ENCODE measurements at places on chromosomes 4 and X.
A peak's percentile ranks its signal among the peaks of the same experiment; 100 is the strongest.

GRCh38 chr4:75036046-75036830 lies 103.3 kb downstream of the PARM1 start:
- H3K27me3 ChIP-seq: no peaks in the 10 kb centered on the region
- peaks cover 5% of the 10 kb centered on the region for H3K36me3 ChIP-seq
- DNase-seq: no peak
- no peak overlapping the region for H3K27ac ChIP-seq

DNA sequence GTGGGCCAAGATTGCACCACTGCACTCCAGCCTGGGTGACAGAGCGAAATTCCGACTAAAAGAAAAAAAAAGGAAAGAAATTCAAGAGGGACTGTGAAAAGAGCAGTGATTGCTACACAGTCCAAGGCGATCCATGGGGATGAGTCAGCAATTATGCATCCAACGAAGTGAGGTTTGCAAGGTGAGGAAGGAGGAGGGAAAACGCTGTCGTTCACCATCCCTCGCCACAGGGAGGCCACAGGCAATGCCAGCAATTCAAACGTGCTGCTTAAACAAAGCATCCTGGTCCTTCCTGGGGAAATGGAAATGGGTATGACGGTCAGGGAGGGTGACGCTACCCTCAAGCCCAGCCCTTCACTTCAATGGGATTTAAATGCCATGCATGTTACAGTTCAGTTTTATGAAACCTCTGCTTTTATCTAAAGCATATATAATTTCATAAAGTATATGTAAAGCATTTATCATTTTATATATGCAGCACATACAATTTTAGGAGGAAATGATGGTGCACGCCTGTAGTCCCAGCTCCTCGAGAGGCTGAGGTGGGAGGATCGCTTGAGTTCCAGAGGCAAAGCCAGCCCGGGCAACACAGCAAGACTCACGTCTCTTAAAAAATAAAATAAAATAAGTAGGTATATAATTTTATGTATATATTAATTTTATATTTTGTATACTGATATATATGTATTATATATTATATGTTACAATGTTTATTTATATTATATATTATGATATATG lies 108.7 kb downstream of the DHRSX start:
- DNase-seq: no peak
- H3K4me1 ChIP-seq: peaks cover 4% of the 10 kb centered on the region
- no peak overlapping the region for H3K4me3 ChIP-seq
- H3K27me3 ChIP-seq: no peaks in the 10 kb centered on the region
- no peak overlapping the region for H3K27ac ChIP-seq

DNA sequence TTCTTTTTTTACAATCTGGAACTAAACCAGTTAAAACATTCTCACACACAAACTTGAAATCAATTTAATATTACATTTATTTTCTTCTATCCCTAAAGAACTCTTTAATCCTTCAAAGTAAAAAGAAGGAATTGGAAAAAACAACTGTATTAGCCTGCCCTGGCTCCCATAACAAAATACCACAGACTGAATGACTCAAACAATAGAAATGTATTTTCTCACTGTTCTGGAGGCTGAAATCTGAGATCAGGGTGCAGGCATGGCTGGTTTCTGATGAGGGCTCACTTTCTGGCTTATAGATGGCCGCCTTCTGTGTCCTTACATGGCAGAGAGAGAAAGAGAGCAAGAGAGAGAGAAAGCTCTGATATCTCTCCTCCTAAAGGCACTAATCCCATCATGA lies 149.4 kb downstream of the PDGFRA start:
- H3K4me1 ChIP-seq: peaks cover 13% of the 10 kb centered on the region
- no peaks in the 10 kb centered on the region for H3K36me3 ChIP-seq
- no peak for DNase-seq
- peaks cover 5% of the 10 kb centered on the region for H3K27me3 ChIP-seq
- H3K4me3 ChIP-seq: no peak overlapping the region

GRCh38 chr4:81930506-81931238 lies 443.1 kb downstream of the HNRNPD start:
- H3K36me3 ChIP-seq: no peaks in the 10 kb centered on the region
- H3K27me3 ChIP-seq: peaks cover 15% of the 10 kb centered on the region

GRCh38 chr4:52657618-52658501 lies 1.2 kb downstream of the USP46 start:
- H3K27ac ChIP-seq: peak overlapping the region; percentile 91
- H3K4me1 ChIP-seq: peaks cover 33% of the 10 kb centered on the region
- H3K27me3 ChIP-seq: no peaks in the 10 kb centered on the region

- no peak overlapping the region for H3K27ac ChIP-seq
- no peak for DNase-seq
- H3K4me3 ChIP-seq: no peak overlapping the region
- no peaks in the 10 kb centered on the region for H3K27me3 ChIP-seq
- peaks cover 8% of the 10 kb centered on the region for H3K4me1 ChIP-seq
Measured at GRCh38 chrX:120145295-120145925, 13.0 kb upstream of the RHOXF2 start.

DNA sequence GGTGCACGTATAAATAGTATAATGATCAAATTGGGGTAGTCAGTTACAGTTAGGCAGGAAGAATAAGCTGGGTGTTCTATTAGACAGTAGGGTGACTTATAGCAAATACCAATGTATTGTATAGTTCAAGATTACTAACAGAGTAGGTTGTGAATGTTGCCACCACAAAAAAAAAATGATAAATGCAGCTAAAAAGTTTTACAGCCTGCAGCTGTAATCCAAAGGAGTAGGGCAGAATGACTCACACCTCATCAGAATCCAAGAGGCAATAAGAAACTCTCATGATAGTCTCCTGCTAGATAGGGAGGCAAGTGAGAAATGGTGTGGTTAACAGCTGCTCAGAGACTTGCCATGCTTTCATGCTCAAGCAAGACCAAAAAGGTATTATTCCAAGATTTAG lies 19.6 kb upstream of the TCEAL4 start:
- no peak overlapping the region for H3K4me3 ChIP-seq
- H3K4me1 ChIP-seq: no peaks in the 10 kb centered on the region
- no peak for DNase-seq

DNA sequence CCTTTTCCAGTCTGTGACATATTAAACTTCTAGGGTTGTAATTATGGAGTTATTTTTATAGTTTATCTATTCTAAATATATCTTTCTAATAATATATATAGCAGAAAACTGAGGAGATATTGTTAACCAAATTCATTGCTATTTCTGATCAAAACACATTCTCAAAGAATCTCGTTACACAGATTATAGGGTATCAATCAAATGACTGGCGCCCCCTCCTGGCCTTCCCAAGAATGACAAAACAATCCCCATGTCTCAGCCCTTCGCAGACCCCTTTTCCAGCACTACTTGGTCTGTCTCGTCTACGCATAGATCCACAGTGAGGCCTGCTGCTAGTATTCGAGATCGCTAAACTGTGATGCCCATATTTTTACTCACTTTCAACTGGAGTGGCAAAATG lies 209.3 kb downstream of the GPC3 start:
- no peak for DNase-seq
- H3K27ac ChIP-seq: no peak overlapping the region
- no peak overlapping the region for H3K4me3 ChIP-seq
- H3K4me1 ChIP-seq: peaks cover 29% of the 10 kb centered on the region
- peaks cover 5% of the 10 kb centered on the region for H3K36me3 ChIP-seq
- no peaks in the 10 kb centered on the region for H3K27me3 ChIP-seq

- no peak for DNase-seq
- H3K4me1 ChIP-seq: peaks cover 7% of the 10 kb centered on the region
- peak overlapping the region; percentile 77 for H3K4me3 ChIP-seq
- H3K27ac ChIP-seq: no peak overlapping the region
Measured at GRCh38 chrX:10158279-10159144, 1.7 kb downstream of the CLCN4 start.

GRCh38 chr4:27381815-27382214 lies 521.2 kb downstream of the STIM2 start:
- H3K36me3 ChIP-seq: no peaks in the 10 kb centered on the region
- H3K27ac ChIP-seq: no peak overlapping the region
- H3K4me3 ChIP-seq: no peak overlapping the region
- H3K27me3 ChIP-seq: no peaks in the 10 kb centered on the region
- no peak for DNase-seq

GRCh38 chrX:155774387-155774786 lies 106.8 kb upstream of the VAMP7 start:
- H3K4me1 ChIP-seq: no peaks in the 10 kb centered on the region
- H3K36me3 ChIP-seq: no peaks in the 10 kb centered on the region
- DNase-seq: no peak
- no peak overlapping the region for H3K4me3 ChIP-seq
- H3K27ac ChIP-seq: no peak overlapping the region
- no peaks in the 10 kb centered on the region for H3K27me3 ChIP-seq

- H3K4me3 ChIP-seq: no peak overlapping the region
- H3K36me3 ChIP-seq: no peaks in the 10 kb centered on the region
- H3K27me3 ChIP-seq: no peaks in the 10 kb centered on the region
- no peaks in the 10 kb centered on the region for H3K4me1 ChIP-seq
Measured at GRCh38 chr4:34170946-34171345, 2073.4 kb downstream of the ARAP2 start.

- H3K27ac ChIP-seq: no peak overlapping the region
- H3K4me1 ChIP-seq: no peaks in the 10 kb centered on the region
- H3K36me3 ChIP-seq: no peaks in the 10 kb centered on the region
Measured at GRCh38 chr4:160825644-160826338, 1338.0 kb downstream of the FSTL5 start.

GRCh38 chr4:33722254-33722653 lies 2522.1 kb downstream of the ARAP2 start:
- DNase-seq: no peak
- no peaks in the 10 kb centered on the region for H3K36me3 ChIP-seq
- no peaks in the 10 kb centered on the region for H3K27me3 ChIP-seq
- no peak overlapping the region for H3K27ac ChIP-seq
- no peak overlapping the region for H3K4me3 ChIP-seq

DNA sequence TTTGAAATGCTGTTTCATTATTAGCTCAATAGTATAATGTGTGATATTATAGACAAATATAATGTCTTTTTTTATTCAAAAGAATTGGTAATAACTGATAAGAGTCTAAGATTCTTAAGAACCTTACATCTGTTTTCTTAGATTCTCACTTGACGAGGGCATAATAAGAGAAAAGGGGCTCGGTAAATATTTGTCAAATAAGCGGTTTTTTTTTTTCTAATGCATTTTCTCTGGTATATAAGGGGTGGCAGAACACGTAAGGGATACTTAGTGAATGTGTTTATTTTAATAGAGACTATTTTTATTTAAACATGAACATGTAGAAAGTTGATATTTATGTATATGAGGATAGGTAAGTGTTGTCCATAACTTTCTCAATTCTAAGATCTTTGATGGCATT lies 200.6 kb downstream of the RAPGEF2 start:
- H3K36me3 ChIP-seq: peaks cover 23% of the 10 kb centered on the region
- no peak overlapping the region for H3K27ac ChIP-seq
- no peak overlapping the region for H3K4me3 ChIP-seq
- H3K27me3 ChIP-seq: no peaks in the 10 kb centered on the region
- peaks cover 2% of the 10 kb centered on the region for H3K4me1 ChIP-seq

GRCh38 chr4:188444500-188444899 lies 305.3 kb downstream of the TRIML1 start:
- H3K27ac ChIP-seq: no peak overlapping the region
- H3K36me3 ChIP-seq: no peaks in the 10 kb centered on the region
- peaks cover 5% of the 10 kb centered on the region for H3K27me3 ChIP-seq
- no peak overlapping the region for H3K4me3 ChIP-seq

GRCh38 chr4:61771056-61771455 lies 570.9 kb downstream of the ADGRL3 start:
- peak overlapping the region; percentile 30 for H3K27ac ChIP-seq
- H3K36me3 ChIP-seq: peaks cover 20% of the 10 kb centered on the region
- H3K4me1 ChIP-seq: peaks cover 29% of the 10 kb centered on the region
- no peaks in the 10 kb centered on the region for H3K27me3 ChIP-seq
- DNase-seq: no peak
- no peak overlapping the region for H3K4me3 ChIP-seq

- H3K4me3 ChIP-seq: no peak overlapping the region
- H3K27me3 ChIP-seq: no peaks in the 10 kb centered on the region
- H3K4me1 ChIP-seq: peaks cover 34% of the 10 kb centered on the region
- peaks cover 18% of the 10 kb centered on the region for H3K36me3 ChIP-seq
- no peak overlapping the region for H3K27ac ChIP-seq
Measured at GRCh38 chr4:52641854-52642563, 17.1 kb downstream of the USP46 start.

- H3K27ac ChIP-seq: peak overlapping the region; percentile 100
- H3K27me3 ChIP-seq: no peaks in the 10 kb centered on the region
- H3K4me1 ChIP-seq: peaks cover 7% of the 10 kb centered on the region
Measured at GRCh38 chrX:16771483-16772398, 14.5 kb upstream of the TXLNG start.

GRCh38 chr4:66331761-66332160 lies 661.5 kb upstream of the EPHA5 start:
- H3K27ac ChIP-seq: no peak overlapping the region
- H3K36me3 ChIP-seq: no peaks in the 10 kb centered on the region
- peaks cover 7% of the 10 kb centered on the region for H3K4me1 ChIP-seq
- DNase-seq: no peak
- H3K4me3 ChIP-seq: no peak overlapping the region
- H3K27me3 ChIP-seq: no peaks in the 10 kb centered on the region

DNA sequence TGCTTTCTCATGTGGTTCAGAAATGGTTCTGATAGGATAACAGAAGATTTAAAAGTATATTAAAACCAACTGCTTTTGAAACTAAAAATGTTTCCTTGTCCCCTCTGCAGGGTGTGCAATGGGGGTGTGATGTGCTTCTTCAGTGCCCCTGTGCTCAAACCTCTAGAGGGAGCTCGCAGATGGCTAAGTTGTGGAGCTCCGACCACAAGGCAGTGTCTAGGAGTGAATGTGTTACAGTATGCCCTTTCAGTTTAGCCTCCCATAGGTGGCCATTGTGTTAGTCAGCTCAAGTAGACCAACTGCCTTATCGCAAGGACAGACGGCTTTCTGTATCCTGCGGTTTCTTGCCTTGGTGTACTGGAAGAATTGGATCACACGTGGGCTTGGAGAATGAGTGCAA lies 130.5 kb downstream of the TENT5D start:
- no peak overlapping the region for H3K27ac ChIP-seq
- DNase-seq: no peak
- H3K4me3 ChIP-seq: no peak overlapping the region
- H3K36me3 ChIP-seq: no peaks in the 10 kb centered on the region
- no peaks in the 10 kb centered on the region for H3K4me1 ChIP-seq

DNA sequence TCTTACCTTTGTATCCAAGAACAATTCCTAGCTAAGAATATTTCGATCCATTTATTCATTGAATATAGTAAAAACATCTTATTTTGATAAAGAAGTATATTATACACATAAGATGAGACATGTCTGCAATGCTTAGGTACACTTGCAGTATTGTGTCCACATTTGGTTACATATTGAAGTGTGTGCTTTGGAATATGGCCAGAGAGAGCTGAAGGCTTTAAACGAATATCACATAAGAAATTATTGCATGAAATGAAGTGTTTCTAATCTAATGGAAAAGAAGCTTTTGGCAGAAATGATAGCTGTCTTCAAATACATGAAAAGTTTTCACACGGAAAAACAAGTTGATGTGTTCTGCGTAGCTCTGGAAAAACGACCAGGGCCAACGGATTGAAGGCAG lies 516.1 kb upstream of the ZFP42 start:
- H3K4me1 ChIP-seq: peaks cover 10% of the 10 kb centered on the region
- no peaks in the 10 kb centered on the region for H3K27me3 ChIP-seq
- no peak overlapping the region for H3K27ac ChIP-seq

All from type B pancreatic cell (in vitro differentiated cells).